Activated gamma-delta T cell treated with Interleukin-2 at 50 U/mL for 16 hours (primary cell): ENCODE measurements at places on chromosomes 2 and 18.

GRCh38 chr2:132669908-132670495 is at the start of gene LYPD1:
Gene LYPD1 (minus strand): TSS chr2:132670205. CDS start chr2:132669932, 273 bp downstream.
- no peak for DNase-seq

- no peak for DNase-seq
Measured at GRCh38 chr2:210474776-210475175, 1.8 kb downstream of the LANCL1 start.

DNA sequence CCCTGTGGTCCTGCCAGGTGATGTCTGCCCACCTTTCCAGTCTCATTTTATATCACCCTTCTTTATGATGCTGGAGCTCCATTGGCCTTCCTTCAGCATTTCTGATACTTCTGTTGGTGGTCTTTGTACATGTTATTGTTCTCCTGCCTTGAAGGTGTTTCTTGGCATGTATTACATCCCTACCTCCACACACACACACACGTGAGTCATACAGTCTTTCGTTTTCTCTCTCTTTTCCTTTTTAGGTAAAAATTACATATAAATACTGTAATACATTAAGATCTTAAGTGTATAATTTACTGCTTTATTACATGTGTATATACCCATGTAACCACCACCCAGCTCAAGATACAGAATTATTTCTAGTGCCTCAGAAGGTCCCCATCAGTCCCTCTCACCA is 10.2 kb upstream of the ADGRF3 start:
- no peak for DNase-seq

DNA sequence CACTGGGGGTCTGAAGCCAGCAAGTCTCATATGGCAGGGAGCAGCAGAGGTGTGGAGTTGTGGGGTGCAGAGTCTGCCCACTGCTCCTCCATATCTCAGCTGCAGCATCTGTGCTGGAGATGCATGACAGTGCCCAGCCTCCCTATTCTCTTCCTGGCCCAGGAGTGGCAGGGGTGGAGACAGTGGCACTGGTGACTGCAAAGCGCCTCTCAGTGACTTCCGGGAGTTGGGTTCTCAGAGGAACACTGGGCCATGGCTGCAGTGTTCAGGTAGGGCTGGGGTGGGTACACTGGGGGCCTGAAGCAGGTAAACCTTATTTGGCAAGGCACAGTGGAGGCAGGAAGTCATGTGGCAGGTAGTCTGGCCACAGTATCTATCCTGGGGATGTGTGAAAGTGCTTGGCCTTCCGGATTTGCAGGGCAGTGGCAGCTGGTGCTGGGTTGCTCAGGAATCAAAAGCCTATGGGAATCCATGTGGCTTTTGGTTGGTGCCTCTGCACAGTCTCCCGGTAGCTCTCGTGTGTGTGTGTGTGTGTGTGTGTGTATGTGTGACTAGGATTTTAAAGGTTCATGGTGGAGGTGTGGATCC is 60.3 kb upstream of the THUMPD2 start:
- no peak for DNase-seq

DNA sequence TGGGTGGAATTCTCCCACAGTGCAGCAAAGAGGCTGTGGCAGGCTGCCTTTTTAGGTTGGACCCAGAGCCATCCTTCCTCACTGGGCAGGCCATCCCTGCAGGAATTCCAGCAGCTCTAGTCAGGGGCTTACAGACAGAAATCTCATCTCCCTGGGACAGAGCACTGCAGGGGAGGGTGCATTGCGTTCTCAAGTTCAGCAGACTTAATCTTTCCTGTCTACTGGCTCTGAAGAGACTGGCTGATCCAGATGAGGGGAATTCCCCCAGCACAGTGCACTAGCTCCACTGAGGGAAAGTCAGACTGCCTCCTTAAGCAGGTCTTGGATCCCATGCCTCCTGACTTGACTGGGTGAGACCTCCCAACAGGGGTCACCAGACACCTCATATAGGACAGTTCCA is 899.7 kb upstream of the VRK2 start:
- no peak for DNase-seq

DNA sequence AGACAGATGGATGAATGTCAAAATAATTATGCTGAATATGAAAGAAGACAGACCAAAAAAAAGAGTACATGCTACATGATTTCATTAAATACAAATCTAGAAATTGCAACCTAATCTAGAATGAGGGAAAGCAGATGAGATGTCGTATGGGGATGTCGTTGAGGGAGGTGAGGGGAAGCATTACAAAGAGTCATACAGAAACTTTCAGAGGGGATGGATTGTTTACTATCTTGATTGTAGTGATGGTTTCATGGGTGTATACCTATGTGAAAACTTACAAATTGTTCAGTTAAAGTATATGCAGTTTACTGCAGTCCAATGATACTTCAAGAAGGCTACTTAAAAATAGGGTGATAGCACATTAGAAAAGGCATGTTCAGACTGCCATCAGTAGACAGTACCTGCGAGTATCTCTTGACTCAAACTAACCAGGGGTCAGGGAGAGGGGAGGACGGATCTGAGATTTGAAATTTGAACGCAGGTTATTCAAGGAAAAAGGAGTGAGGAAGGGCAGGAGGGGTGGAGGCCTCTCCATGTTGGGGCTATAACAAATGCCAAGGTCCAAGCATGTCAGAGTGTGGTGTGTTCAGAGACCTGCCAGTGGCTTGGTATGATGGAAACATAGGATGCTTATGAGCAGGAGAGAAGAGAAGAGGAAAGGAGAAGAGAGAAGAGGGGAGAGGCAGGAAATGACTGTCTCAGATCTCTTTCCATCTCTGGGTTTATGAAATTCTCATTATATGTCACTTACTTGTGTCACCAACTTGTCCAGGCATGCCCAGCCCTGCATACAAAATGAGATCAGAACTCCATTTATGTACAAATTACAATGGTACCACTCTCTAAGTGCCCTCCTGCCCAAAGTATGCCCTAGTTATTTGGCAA is 257.3 kb upstream of the CXCR4 start:
- DNase-seq, result no peak

DNA sequence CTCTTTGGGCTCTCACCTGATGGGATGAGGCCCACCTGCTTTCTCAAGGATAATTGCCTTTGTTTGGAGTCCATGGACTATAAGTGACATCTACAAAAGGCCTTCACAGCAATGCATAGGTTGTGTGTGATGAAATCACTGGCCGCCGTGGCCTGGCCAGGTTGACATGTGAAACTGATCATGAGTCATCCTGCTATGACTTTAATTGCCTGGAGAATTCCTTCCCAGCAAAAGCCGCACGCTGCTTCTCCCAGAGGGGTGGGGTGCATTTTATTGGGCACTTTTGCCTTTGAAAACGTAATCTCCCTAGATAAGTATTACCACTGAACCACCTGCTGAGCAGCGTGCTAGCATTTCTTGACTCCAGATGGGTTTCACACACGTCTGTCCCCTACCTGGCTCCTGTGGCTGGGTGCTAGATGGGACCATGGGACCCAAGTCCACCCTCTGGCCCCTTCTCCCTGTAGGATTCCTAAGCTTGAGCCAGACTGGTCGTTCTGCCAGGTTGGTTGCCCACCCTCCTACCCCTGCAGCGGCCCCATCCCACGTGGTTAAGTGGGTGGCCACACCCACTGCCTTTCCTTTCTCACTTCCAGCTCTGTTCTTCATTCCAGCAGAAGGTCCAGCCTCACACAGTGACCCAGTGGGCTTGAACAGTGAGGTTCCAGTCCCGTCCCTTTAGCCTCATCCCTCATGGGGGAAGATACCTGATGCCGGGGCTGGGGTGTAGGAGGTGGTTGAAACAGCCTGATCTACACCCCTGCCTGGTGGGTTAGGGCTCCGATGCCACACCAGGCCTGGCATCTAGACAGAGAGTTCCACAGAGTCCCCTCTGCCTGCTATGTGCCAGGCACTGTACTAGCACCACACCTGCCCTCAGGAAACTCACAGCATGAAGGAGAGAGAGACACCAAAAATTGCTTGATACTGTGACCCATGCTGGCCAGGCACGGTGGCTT is 89.6 kb downstream of the GBX2 start:
- no peak for DNase-seq

DNA sequence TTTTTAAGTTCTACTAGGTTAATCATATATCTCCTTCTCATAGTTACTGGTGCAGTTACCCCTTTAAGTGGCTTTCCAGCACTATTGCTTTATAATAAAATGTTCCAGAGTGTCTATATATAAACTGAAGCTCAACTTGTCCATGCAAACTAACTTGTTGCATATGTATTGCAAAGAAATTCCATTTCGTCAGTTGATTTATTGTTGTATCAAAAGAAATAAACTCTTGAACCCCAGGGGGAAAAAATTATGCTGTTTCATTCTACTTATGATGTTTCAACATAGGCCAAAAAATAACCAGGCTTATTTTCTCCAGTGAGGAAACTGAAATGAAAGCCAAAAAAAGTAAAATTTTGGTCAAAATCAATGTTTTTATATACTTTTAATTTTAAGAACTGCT is 491.9 kb downstream of the NR4A2 start:
- DNase-seq, result no peak

GRCh38 chr2:158510887-158511286 is 54.1 kb downstream of the PKP4 start:
- DNase-seq, result no peak

DNA sequence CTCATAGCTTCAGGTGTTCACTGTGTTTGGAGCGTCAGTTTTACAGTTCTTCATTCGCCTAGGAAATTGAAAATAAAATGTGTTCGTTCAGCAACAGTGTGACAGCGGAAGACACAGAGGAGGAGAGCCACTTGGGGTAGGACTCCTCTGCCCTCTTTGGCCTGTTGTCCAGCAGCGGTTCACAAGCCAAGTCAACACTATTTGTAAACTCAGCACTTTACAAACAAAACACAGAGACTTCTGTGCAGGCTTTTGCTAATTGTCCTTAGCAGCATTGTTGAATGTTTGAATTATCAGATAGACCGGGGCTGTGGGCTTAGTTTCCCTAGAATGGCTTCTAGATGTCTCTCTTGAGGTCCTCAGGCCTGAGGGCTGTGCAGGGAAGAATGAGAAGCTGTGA is 73.2 kb downstream of the TNFRSF11A start:
- DNase-seq, result no peak

DNA sequence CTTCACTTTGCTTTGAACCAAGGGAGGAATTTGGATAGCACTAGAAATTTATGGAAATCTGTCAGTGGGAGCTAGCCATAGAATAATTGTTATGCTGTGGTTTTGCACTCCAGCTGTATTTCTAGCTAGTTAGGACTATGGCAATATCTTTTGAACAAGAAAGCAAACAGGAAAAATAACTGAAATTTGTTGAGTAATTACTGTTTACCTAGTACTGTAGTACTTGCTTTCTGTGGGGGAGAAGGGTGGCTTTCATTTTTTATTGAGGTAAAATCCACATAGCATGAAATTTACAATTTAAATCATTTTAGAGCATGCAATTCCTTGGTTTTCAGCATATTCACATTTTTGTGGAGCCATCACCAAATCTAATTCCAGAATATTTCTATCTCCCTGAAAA is 28.4 kb downstream of the MBD5 start:
- DNase-seq, result no peak

GRCh38 chr2:14255135-14255820 is 377.2 kb upstream of the LRATD1 start:
- DNase-seq, result no peak

- no peak for DNase-seq
Measured at GRCh38 chr2:190486037-190486623, 48.4 kb downstream of the NEMP2 start.

- no peak for DNase-seq
Measured at GRCh38 chr18:76823587-76824011, 1.2 kb downstream of the ZNF236 start.

DNA sequence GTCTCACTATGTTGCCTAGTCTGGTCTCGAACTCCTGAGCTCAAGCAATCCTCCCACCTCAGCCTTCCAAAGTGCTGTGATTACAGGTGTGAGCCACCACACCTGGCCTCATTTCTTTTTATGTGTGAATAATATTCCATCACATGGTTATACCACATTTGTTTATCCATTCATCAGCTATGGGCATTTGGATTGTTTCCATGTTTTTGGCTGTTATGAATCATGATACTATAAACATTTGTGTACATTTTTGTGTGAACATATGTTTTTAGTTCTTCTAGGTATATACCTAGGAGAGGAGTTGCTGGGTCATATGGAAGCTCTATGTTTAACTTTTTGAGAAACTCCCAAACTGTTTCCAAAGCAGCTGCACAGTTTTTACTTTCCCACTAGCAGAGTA is 24.4 kb downstream of the PKP4 start:
- DNase-seq, result no peak

- no peak for DNase-seq
Measured at GRCh38 chr2:47016172-47016913, 100.7 kb upstream of the MCFD2 start.

DNA sequence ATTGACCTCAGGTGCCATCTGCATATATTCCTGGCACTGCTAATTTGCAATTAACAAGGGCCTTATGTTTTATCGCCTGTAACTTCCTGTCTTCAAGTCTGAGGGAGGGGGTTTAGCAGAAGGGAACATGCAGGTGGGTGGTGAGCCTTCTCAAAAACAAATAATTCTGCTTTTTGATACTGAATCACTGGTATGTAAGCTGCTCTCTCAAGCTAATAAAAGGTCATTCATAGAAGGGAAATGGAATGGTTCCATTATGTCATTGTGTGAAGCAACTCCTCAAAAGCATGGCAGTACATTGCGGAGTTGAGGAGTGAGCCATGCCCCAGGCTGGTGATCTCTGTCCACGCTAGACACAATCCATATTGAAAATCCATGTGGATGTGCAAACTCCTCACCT is 414.8 kb upstream of the ID2 start:
- DNase-seq, result no peak

GRCh38 chr2:98394595-98395153 is 48.4 kb downstream of the CNGA3 start:
- DNase-seq, result no peak

- DNase-seq, result no peak
Measured at GRCh38 chr18:35933982-35934381, 38.5 kb upstream of the RMP24 start.

- DNase-seq, result no peak
Measured at GRCh38 chr2:234267534-234267933, 217.0 kb downstream of the SPP2 start.

- DNase-seq, result no peak
Measured at GRCh38 chr2:71944806-71945602, 202.7 kb downstream of the CYP26B1 start.

- DNase-seq, result no peak
Measured at GRCh38 chr2:239251971-239252370, 148.8 kb downstream of the HDAC4 start.

- DNase-seq, result no peak
Measured at GRCh38 chr2:56344771-56345170, 161.0 kb downstream of the CCDC85A start.

- no peak for DNase-seq
Measured at GRCh38 chr2:136204971-136205370, 87.0 kb upstream of the CXCR4 start.

DNA sequence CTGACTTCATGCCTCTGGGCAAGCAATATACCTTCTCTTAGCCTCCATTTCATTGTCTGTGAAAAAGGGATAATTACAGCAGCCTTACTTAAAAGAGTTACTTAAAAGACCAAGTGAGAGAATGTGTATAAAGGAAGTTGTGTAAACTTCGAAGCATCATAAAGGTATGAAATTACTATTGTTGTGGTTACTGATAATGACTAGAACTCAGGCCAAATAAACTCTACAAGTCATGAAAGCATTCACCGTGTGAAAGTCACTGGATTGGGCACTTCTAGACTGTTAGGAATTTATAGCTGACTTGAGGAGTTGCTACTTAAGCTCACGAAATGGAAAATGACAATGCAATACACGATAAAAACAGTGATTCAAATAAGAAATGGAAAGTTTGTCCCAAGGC is 67.4 kb upstream of the HAAO start:
- no peak for DNase-seq
